ENCODE measurements at places on chromosomes 4 and X.

DNA sequence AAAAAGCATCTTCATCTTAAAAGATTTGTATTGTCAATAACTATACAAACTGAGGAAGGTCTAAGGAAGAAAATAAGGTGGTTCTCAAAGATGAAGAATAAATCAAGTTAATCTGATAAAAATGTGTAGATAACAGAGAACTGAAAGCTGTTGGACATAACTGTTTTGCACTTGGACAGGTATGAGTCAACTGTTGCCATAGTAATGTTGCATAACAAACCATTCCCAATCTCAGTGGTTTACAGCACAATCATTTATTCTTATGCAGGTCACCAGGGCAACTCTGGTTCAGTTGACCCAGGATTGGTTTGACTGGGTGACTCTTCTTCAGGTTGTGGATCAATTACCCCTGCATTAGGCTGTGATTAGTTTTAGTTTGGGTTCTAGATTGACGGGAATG lies 2197.7 kb downstream of the ARAP2 start:
- no peak for DNase-seq

DNA sequence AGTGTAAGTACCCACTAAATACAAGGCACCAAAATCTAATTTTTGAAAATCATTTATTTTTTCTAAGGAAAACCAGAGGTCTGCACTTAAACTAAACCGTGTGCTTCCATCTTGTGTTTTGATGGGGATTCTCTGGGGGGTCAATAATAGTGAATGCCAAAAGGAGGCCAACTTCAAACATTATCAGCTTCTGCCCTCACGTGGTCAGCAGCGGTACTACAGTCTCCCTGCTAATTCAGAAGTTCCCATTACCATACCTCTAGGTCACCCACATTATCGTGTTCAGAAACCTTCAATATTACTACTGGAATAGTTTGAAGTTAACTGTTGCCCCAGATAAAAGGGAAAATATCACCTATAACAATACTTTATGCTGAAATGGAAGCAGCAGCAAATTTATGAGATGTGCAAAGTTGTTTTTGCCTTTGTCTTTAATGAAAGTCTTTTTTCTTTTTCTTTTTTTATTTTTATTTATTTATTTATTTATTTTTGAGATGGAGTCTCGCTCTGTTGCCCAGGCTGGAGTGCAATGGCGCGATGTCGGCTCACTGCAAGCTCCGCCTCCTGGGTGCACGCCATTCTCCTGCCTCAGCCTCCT lies 17.3 kb downstream of the CTPS2 start:
- DNase-seq, result peak; percentile 80

GRCh38 chr4:152970102-152970820 lies 34.1 kb downstream of the FHDC1 start:
- DNase-seq, result no peak

- DNase-seq, result no peak
These were observed 110.0 kb downstream of the CBR4 start for GRCh38 chr4:168900080-168900479.

GRCh38 chr4:7383266-7383665 lies 51.5 kb downstream of the PSAPL1 start:
- DNase-seq, result no peak

DNA sequence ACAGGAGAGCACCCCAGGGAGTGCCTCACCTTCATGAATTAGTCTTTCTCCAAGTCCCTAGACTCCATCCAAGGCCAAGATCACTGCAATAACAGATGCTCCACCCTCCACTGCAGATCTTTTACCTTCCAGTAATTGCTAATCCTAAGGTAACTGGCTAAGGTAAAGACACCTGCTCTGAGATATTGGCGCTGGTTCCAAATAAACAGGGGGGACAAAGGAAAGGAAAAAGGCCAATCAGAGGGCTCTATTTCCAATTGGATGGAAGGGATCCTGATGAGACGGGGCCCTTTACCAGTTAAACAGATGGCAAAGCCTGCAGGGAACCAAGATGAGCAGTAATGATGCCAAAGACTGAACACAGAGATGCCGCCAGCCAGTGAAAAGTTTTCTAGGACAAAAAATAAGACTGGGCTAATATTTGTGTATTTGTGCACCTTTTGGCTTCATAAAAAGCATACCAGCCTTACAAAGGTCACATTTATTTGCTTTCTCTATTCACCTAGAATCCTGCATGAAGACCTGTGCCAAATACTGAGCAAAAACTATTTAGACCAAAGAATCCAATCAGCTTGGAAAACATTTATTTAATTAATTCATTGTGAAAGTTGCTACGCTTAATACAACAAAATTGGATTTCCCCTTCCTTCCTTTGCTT lies 148.5 kb downstream of the PPP3CA start:
- no peak for DNase-seq

DNA sequence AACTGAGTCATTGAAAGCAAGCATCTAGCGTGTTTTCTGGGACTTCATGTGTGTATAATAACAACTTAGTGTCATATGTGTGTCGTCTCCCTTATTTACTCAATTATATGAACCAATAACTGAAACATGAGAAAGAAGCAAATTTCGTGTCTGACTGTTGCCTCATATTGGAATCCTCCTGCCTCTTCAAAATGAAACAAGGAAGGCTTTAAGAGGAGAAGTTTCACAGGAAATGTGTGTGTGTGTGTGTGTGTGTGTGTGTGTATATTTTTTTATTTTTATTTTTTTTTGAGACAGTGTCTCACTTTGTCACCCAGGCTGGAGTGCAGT lies 145.8 kb upstream of the SFRP2 start:
- no peak for DNase-seq

- no peak for DNase-seq
These were observed 336.1 kb upstream of the IGFBP7 start for GRCh38 chr4:57446266-57446665.

DNA sequence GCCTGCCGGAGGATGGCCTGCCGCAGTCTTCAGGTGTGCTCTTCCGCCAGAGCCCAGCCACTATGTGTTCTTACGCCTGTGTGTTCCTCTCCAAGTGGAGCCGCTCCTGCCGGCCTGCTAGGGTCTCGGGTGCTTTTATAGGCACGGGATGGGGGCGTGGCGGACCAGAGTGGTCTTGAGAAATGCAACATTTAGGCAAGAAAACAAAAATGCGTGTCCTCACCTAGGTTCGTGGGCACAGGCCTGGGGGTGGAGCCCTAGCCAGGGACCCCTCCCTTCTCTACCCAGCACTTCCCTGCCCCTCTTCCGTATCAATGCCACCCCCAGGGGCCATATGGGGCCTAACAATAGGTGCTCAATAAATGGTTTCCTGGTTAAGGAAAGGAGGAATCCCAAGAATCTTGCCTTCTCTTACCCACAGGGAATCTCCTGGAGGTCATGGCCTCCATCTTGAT lies 34.4 kb upstream of the LRBA start:
- DNase-seq, result no peak

- DNase-seq, result no peak
These were observed 18.1 kb upstream of the ZFX start for GRCh38 chrX:24131476-24131875.

- no peak for DNase-seq
These were observed 73.3 kb upstream of the LRPAP1 start for GRCh38 chr4:3605491-3605890.

DNA sequence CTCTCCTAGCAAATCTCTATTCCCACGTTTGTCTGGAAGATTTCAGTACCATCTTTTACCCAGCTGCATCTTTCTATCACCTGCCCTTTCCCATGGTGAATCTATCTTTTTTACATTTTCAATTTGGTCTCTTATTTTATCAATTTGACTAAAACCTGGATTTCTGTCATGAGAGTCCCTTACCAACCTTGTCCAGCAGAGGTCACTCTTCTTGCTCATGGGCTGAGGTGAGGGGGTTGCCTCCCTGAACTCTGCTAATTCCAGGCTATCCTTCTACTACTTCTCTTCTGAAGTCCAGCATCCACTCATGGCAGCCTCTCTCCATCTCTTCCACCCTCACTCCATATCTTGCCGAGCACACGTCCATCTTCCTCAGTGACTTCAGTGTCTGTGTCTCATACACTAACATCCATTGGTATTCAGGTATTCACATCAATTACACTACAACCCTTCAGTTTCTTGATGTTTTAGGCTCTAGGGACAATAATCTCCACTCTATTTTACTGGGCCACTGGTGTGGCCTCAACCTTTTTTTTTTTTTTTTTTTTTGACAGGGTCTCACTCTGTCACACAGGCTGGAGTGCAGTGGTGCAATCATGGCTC lies 17.8 kb upstream of the ZNF827 start:
- peak; percentile 49 for DNase-seq

DNA sequence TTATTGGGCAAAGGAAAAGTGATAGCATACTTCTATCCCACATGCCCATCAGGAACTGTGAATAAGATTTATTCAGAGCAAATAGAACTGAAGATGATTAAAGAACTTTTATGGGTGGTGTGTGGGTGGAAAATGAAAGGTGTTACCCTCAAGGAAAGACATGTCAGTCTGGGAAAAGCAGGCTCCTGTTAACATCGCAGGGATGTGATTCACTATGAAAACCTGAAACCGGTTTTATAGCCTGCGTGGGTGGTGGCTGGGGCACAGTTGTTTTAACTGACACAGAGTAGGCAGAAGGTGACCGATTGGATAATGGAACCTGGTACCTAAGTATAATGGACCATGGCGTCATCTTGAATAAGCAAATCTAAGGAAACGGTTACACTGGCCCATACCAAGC lies 61.3 kb upstream of the CASK start:
- no peak for DNase-seq

DNA sequence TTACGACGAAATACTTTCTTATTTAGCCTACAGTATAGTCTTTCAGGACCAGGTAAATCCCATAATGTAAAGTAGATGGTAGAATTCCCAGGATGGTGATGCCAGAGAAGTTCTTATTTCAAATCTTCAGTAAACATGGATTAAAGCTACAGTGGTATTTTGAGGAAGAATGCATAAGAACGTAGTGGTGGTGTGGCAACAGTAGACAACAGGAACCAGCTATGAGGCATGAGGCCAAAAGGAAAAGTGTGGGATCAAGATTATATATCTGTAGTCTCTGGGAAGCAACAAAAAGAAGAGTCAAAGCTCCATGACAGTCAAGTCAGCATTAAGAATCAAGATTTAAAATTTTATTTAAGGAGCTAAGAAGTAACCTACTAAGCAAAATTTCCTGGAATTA lies 60.2 kb downstream of the METTL14 start:
- no peak for DNase-seq

GRCh38 chr4:7134737-7135388 lies 57.5 kb upstream of the SORCS2 start:
- DNase-seq, result no peak

GRCh38 chrX:46788902-46789301 lies 30.0 kb upstream of the SLC9A7 start:
- DNase-seq, result no peak
